DMS79 (cell line): ENCODE measurements at places on chromosomes 2 and 18.

DNA sequence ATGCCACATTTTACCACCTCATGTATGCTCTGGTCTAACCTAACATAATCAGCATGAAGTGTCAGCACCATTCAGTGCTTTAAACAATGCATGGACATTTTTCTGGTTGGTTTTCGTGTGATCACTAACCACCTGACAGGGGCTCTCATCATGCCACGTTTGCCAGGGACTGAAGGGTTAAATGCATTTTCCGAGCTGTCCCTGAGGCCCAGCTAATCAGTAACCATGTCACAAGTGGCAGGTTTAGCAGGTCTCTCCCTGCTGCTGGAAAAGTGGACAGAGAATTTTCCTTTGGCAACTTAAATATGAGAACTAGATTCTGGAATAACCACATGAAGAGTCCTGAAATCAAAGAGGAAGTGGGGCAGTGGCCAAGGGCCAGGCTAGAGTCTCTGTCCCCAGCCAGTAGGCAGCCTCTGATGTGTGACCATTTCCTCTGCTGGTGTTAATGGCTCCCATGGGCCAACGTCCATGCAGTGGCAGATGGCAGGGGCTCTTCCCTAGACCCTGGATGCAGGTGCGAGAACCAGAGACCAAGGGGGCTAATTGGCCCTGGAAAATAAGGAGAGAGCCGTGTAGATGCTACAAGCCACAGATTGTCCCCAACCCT, 69.5 kb downstream of the TPGS2 start:
- DNase-seq: no peak

DNA sequence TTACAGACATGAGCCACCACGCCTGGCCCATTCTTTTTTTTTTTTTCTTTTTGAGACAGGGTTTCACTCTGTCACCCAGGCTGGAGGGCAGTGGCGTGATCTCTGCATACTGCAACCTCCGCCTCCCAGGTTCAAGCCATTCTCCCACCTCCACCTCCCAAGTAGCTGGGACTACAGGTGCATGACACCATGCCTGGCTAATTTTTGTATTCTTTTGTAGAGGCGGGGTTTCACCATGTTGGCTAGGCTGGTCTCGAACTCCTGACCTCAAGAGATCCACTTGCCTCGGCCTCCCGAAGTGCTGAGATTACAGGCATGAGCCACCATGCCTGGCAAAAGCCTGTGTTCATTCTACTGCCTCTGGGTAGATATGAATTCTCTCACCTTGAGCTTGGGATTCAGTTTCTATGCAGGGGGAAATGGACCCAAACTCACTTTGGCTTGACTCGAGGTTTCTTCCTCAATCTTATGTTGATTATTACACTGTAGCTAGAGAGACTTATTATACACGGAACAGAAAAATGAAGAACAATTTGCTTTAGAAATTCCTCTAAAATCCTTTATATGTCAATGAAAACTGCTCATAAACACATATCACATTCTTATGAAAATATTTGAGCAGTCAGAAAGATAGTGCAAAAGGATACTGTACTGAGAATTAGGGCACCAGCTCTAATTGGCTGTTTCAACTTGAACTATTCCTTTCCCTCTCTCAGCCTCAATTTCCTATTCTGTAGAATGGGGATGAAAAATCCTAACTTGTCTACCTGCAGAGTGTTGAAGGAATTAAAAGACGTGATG, 252.3 kb downstream of the MYCN start:
- DNase-seq: no peak

DNA sequence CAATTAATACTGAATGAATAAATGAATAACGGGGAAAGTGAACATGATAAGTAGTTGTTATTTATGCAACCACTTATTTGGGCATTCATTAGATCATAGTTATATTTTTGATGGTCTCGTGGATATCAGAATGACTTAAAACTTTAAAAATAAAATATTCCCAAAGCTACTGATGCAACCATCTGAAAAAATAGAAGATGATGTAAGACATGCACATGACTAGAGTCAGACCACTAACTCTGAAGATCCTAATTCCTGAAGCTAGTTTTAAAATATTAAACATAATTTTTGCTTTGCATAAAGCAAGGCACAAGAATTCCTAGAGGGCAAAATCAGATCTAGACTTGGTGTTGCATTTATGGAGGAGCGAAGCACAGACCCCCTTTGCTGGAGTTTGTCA, 616.1 kb downstream of the IRS1 start:
- DNase-seq: no peak

DNA sequence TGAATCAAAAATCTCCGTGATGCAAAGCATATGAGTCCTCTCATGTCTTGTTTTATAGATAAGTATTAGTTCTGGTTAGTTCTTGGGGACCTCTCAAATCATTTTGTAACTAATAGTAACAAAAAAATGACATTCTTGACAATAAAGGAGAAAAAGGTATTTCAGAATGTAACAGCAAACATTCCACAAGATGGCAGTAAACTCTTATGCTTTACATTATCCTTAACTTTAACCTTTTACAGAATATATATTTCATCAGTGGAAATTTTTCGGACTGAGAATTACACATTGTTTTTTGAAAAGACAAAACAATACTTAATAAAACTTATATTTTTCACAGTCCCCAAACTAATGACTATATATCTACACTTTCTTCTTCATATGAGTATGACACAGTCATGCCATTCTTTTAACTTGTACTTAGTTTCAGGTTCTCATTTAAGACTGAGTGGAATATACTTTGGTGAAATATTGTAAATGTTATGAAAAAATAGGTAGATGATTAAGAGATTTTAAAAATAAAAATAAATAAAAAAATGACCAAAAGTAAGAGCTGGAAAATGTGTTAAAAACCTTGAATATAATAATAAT, 142.9 kb upstream of the NXPH2 start:
- no peak for DNase-seq

- DNase-seq: no peak
These were observed 138.2 kb upstream of the OTOS start for GRCh38 chr2:240278661-240279060.

- no peak for DNase-seq
These were observed 38.0 kb upstream of the COL5A2 start for GRCh38 chr2:189217541-189217940.

DNA sequence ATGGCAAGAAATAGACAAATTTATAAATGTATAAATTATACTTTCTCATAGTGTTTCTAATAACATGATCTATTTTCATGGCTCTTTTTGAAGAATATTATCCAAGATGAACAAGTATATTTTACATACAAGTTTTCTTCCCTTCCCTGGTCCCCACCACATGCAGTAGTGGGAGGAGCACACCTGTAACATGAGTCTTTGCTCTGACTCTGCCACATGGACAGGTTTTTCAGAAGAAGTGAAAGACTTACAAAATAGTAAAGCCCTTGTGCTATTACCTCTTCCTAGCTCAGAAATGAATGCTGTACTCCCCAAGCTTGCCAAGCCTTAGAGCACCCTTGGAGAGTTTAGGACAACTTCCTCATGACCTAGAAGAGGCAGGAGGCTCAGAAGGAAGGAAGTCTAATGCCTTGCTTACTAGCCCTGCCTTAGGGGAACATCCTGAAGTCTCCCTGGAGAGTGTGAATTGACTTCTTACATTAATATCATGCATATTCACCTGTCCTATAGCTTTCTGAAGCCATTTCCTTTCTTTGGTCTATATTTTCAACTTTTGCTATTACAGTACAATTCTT, 18.4 kb downstream of the MXD1 start:
- DNase-seq: no peak

- DNase-seq: no peak
These were observed 1073.9 kb upstream of the CDH2 start for GRCh38 chr18:29250843-29251242.

GRCh38 chr2:198116756-198117155, 312.4 kb downstream of the PLCL1 start:
- DNase-seq: no peak

DNA sequence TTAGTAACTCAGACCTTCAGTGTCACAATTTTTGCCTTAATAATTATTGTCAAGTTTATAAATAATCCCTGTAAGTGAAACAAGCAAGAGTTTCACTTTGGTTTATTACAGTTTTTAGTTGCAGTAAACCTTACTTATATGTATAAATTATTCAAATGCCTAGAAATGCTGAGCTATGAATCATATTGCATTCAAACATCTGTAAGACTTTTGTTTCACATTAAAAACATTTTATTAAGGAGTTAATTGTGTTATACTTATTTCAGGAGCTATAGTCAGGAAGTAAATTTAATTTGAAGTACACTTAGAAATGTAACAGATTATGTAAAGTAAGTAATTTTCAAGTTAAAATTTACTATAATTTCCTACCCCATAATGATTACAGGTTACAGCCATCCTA, 3.9 kb upstream of the ETAA1 start:
- DNase-seq: no peak

DNA sequence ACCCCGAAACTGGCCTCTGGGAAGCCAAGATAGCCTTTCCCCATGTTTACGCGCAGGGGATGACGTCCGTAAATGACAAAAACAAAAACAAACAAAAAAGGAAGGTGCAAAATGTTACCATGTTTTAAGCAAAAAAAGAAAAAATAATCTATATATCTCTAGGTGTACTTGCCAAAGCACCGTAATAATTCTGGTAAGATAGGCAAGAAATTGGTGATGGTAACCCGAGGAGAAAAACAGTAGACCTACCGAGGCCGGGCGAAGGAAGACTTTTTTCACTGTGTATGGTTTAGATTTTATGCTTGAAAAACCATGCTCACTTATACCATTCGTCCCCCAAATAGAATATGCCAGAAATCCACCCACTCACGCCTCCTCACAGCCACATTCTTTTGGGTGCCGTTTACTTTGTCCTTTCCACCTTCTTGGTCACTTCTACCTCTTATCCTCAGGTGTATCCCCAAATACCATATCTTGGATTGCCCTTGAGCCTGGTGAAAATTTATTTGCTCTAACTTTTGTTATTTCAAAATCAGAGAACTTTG, 8.0 kb downstream of the GATA6 start:
- DNase-seq: no peak

- no peak for DNase-seq
These were observed 76.0 kb upstream of the RBM44 start for GRCh38 chr2:237722616-237723015.

- DNase-seq: no peak
These were observed 72.7 kb downstream of the MAP2 start for GRCh38 chr2:209496586-209496982.

GRCh38 chr2:149235816-149236375, 94.5 kb upstream of the LYPD6 start:
- DNase-seq: no peak

DNA sequence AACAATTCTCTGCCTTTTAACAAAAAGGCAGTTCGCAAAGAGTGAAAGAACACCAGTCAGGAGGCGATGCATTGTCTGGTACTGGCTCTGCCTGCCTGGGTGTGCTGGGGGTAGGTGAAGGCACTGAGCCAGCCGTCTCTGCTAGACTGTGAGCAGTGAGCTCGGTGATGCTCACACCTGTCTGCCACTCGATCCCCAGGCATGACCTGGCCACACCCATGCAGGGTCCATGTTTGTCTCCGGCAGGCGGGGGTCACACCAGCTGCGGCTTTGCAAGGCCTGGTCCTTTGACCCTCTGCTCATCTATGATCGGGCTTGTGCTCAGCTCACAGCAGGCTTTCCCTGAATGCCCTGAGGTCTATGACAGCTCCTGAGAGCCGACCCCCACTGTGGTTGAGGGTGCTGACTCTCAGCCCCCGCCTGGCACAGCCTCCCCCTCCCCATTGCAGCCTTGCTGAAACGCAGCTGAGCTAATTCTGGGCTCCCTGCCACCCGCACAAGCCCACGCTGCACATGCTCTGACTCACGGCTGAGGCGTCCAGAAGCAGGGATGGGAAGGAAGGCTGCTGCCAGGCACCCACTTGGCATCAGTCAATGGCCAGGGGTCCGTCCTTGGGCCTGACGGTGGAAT, 23.7 kb downstream of the CRACDL start:
- DNase-seq: peak; percentile 96

GRCh38 chr2:171718720-171719119, 31.5 kb downstream of the DYNC1I2 start:
- no peak for DNase-seq

DNA sequence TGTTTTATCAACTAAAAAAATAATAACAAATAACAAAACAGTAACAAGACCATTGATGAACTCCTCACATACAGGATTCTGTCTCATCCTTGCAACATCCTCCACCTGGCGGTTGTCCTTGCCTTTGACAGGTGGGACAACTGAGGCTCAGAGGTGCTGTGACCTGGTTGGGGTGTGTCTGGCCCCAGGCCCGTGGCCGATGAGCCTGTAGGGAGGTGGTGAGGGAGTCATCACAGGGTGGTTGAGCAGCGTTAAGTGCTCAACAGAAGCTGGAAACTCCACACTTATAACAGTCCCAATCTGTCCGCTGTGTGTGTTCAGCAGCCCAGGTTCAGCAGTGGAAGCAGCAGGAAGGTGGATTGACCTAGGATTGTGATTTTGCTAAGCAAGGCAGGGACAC, 131.6 kb upstream of the RAB12 start:
- DNase-seq: no peak

GRCh38 chr18:73758446-73758845, 389.2 kb downstream of the FBXO15 start:
- no peak for DNase-seq

- no peak for DNase-seq
These were observed 24.3 kb upstream of the RPIA start for GRCh38 chr2:88667219-88667618.

GRCh38 chr2:226644399-226644865, 155.2 kb downstream of the IRS1 start:
- DNase-seq: no peak

DNA sequence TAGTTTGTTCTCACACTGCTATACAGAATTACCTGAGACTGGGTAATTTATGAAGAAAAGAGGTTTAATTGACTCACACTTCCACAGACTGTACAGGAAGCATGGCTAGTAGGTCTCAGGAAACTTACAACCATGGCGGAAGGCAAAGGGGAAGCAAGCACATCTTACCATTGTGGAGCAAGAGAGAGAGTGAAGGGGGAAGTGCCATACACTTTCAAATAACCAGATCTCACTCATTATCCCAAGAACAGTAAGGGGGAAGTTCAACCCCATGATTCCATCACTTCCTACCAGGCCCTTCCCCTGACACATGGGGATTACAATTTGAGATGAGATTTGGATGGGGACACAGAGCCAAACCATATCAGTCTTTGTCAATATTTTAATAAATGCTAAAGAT, 5.0 kb upstream of the CRYGB start:
- no peak for DNase-seq

- DNase-seq: no peak
These were observed 16.4 kb downstream of the RSAD2 start for GRCh38 chr2:6893876-6894482.
